ENCODE measurements at places on chromosomes 5 and 9. TPM values are rescaled to one million over a fixed set of nuclear protein-coding genes. Genes with fewer than 3 reads are reported as not detected.

DNA sequence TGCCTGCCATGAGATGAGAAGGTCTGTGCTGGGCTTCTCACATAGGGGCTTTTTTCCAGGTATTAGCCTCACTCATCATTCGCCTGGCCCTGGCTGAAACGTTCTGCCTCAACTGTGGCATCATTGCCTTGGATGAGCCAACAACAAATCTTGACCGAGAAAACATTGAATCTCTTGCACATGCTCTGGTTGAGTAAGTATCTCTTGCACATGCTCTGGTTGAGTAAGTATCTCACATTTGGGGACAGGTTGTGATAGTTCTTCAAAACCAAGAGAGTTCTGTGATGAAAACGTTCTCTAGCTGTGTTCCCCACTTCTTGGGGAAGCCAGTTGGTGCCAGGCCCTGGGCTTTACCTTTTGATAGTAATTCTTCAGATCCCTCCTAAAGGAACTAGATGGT is 17.4 kb upstream of the IL13 start:
- H3K27ac ChIP-seq = no peak overlapping the region
- H3K36me3 ChIP-seq = peaks cover 34% of the 10 kb centered on the region
- H3K4me1 ChIP-seq = no peaks in the 10 kb centered on the region
- no peak overlapping the region for H3K4me3 ChIP-seq

The DRD1 gene
- total RNA-seq = 1.5 TPM

The DPYSL3 gene
- 112 TPM for total RNA-seq

DNA sequence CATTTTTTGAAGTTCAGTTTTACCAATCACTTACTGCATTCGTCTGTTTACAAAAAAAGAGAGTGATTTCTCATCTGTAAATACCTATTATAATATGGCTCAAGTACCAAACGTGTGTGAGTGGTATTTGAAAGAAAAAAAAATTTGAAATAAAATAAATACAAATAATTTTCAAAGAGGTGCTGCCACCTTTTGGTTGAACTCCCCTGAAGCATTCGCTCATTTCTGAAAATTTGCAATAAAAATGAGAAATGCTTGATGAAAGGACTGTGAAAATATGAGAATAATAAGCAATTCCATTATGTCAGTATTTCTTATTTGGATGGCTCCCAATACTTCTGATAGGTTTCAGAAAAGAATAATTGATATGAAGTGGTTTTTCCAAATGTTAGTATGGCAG is 409.9 kb downstream of the CTNND2 start:
- no peak overlapping the region for H3K27ac ChIP-seq
- no peaks in the 10 kb centered on the region for H3K27me3 ChIP-seq
- H3K36me3 ChIP-seq = no peaks in the 10 kb centered on the region
- no peak overlapping the region for H3K4me3 ChIP-seq

GRCh38 chr9:72315089-72315509 is 49.9 kb downstream of the ZFAND5 start:
- peaks cover 1% of the 10 kb centered on the region for H3K36me3 ChIP-seq
- no peak overlapping the region for H3K4me3 ChIP-seq
- H3K27ac ChIP-seq = peak overlapping the region; percentile 94
- H3K27me3 ChIP-seq = no peaks in the 10 kb centered on the region

- peak; percentile 70 for DNase-seq
- no peaks in the 10 kb centered on the region for H3K27me3 ChIP-seq
- H3K4me1 ChIP-seq = peaks cover 7% of the 10 kb centered on the region
- H3K4me3 ChIP-seq = no peak overlapping the region
Observed at GRCh38 chr9:70049672-70050271, 6.1 kb downstream of the MAMDC2 start.

DNA sequence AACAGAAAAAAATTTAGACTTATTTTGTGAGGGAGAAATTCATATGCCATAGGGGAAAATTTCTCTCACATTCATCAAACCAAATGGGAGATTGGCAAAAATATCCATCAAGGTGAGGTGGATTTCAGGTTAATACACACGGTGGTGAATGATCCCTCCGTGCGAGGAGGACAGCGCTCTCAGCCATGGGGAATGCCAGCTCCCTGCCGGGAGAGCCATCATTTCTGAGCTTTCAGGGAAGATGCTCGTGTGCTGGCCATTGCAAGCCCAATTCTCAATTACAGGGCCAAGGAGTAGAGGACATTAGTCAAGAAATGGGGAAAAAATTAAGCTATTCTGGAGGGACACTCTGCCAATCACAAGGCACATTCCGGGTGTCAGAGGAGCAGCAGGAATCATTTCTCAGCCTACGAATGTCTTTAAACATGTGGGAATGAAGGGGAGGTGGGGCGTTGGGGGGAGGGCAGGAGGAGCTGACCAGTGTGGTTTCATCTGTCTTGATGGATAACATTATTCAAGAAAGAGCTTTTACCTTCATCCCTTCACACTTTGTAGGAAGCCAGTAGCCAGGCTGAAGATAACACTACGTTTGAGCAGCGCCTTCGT is 165.5 kb downstream of the DAB2IP start:
- no peaks in the 10 kb centered on the region for H3K4me1 ChIP-seq
- no peak overlapping the region for H3K4me3 ChIP-seq
- H3K27ac ChIP-seq = no peak overlapping the region
- H3K36me3 ChIP-seq = peaks cover 2% of the 10 kb centered on the region
- no peak for DNase-seq
- H3K27me3 ChIP-seq = no peaks in the 10 kb centered on the region

DNA sequence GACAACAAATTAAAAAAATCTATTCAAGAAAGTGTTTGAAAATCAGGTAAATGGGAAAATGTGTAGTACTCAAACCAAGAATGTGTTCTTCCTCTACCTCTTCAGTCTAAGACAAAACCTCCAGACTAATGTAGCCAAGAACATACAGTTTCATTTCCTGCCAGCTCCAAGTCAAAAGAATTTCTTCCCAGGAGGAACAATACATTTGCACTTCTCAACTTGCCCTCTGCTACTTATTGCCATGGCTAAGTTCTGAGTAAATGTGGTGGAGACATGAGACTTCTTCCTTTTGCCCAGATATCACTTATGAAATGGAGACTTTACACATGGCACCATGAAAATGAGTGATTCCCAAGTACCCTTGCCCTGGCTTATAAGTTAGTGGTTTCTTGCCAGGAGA is 2112.2 kb upstream of the C9orf72 start:
- no peaks in the 10 kb centered on the region for H3K27me3 ChIP-seq
- no peaks in the 10 kb centered on the region for H3K4me1 ChIP-seq
- H3K36me3 ChIP-seq = no peaks in the 10 kb centered on the region
- DNase-seq = no peak
- no peak overlapping the region for H3K4me3 ChIP-seq

GRCh38 chr5:170603578-170604565 is 100.1 kb downstream of the KCNIP1 start:
- peak; percentile 72 for DNase-seq
- no peaks in the 10 kb centered on the region for H3K4me1 ChIP-seq
- peaks cover 2% of the 10 kb centered on the region for H3K27me3 ChIP-seq
- H3K36me3 ChIP-seq = no peaks in the 10 kb centered on the region
- H3K27ac ChIP-seq = no peak overlapping the region

Measured in lung (tissue), 17 donors.